ENCODE measurements at places on chromosomes 5 and 9.

DNA sequence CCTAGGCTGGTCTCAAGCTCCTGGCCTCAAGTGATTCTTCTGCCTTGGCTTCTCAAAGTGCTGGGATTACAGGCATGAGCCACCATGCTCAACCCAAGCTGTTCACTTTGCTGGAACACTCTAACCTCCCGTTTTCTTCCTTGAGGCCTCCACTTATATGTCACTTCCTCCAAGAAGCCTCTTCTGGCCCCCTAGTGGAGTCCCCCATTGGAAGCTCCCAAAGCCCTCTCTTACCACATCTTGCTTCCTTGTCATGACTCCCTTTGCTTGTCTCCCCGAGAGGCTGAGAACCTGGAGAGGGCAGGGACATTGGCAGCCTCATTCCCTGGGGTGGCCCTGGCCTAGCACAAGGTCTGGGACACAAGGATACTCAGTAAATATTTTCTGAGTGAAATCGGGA is 80.8 kb downstream of the PDE6A start:
- DNase-seq, result no peak

- no peak for DNase-seq
Observed at GRCh38 chr9:114685951-114686350, 4.0 kb upstream of the TEX48 start.

- no peak for DNase-seq
Observed at GRCh38 chr5:161545344-161546094, 1.0 kb downstream of the GABRB2 start.

DNA sequence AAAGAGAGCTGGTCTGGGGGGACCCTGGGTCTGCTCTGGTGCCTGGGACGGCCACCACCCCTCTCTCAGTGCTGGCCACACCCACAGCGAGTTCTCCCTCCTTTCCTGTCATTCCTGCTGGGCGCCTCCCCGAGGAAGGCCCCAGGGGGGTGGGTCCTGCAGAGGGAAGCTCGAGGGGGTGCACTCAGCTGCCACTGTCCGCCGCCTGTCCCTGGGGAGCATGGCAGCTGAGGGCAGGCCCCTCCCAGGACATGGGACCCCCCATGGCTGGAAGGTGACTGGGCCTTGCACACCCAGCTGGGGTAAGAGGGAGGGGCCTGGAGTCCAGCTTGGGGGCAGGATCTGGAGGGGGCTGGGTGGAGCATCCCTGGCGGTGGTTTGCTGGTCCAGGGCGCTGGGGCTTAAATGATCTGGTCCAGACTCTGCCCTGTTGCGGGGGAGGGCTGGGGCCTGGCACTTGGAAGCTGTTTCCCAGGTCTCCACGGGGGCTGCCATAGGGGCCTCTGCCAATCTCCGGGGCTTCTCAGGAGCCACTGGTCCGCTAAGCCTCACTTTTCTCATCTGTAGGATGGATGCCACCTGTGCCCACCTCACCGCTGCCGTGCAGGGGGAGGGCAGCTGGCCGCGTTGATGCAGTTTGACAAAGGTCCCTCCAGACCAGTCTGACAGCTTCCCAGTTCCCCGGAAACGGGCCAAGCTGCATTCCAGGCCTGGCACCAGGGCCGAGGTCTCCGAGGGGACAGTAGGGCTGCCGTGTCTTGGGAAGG is 6.0 kb upstream of the SLC2A6 start:
- DNase-seq, result no peak

GRCh38 chr9:110153431-110153830 is 54.5 kb downstream of the C9orf152 start:
- DNase-seq, result no peak

GRCh38 chr5:6750142-6750840 is 37.1 kb downstream of the TENT4A start:
- DNase-seq, result no peak

DNA sequence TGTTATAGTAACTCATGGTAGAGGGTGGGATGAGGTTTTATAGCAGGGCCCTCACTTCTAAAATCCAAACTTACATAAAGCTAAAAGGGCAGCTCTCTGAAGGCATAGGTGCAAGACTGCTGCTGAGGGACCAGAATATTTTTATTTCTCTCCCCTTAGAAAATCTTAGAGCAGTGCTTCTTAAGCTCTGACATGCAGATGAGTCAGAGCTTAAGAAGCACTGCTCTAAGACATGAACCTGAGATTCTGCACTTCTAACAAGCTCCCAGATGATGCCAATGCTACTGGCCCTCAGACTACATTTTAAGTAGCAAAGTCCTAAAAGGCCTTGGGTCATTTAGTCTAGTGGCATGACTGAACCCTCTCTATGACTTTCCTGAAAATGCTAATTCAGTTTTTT is 97.6 kb upstream of the SPRY4 start:
- no peak for DNase-seq

- DNase-seq, result peak; percentile 12
Observed at GRCh38 chr9:99076483-99077171, 28.3 kb upstream of the TGFBR1 start.

DNA sequence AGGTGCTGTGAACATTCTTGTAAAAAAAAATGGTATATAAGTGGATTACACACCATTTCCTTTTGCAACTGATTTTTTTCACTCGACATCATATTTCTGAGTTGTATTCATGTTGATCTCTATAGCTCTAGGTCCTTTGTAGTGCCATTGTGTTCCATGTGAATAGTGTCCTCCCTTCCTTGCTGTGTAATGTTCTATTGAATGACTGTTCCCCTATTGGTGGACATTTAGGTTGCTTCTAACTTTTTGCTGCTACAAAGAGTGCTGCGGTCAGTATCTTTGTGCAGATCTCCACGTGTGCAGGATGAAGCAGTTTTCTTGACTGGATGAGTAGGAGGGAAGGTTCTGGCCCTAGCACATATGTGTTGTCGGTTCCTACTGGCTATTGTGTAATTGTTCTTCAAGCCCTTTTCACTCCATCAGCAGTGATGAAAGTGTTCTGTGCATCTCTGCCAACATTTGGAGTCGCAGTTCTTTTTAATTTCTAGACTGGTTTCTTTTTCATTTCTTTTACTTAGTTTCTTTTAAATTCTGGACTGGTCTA is 20.2 kb downstream of the DAB2IP start:
- DNase-seq, result no peak

DNA sequence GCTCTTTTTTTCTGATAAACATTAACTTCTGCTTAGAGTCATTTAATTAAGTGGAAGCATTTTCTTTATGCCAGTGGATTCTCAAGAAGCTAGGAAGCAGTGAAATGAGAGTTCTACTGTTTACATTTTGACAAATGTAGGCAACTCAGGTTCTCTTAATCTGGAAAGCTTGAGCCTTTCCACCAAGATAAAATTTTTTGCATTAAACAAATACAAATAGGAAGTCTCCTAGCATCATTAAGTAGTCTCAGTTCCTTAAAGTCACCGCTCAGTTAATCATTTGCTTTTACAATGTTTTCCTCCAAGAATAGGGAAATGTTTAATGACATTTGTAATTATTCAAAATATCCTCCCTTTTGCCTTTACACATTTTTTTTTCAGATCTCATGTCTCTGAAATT is 290.4 kb upstream of the PDE4D start:
- DNase-seq, result no peak

DNA sequence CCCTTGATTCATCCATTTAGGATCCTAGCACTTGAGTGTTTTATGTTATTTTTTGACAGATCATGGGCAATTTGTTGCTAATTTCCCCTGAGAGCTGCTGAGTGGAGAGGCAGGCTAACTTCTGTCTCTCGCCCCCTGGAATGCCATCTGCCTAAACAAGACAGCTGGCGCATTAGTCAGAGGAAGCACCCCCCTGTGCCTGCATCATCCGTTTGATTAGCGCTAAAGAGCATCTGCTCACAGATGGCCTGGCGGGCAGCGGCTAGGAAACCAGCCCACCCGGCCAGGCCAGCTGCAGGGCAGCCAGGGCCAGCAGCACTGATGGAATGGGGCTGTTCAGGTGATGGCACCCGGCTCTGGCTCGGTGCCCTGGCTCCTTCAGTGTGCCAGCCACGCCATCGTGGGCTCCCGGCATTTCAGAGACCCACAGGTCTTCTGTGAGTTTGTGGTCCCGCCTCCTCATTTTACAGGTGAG is 22.9 kb upstream of the ASS1 start:
- no peak for DNase-seq

- DNase-seq, result no peak
Observed at GRCh38 chr5:141778683-141779082, 96.7 kb upstream of the ARAP3 start.

- DNase-seq, result no peak
Observed at GRCh38 chr9:70054521-70054920, 10.9 kb downstream of the MAMDC2 start.

GRCh38 chr5:134447815-134448520 is 36.3 kb upstream of the CDKN2AIPNL start:
- DNase-seq, result no peak

DNA sequence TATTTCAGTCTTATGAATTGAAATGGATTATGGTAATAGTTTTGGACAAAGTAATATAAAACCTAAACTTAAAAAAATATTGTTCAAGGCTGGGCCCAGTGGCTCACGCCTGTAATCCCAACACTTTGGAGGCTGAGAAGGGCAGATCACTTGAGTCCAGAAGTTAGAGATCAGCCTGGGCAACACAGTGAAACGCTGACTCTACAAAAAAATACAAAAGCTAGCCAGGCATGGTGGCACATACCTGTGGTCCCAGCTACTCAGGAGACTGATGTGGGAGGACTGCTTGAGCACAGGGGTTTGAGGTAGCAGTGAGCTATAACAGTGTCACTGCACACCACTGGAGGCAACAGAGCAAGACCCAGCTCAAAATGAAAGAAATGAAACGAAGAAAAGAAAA is 81.9 kb downstream of the SCAI start:
- no peak for DNase-seq

DNA sequence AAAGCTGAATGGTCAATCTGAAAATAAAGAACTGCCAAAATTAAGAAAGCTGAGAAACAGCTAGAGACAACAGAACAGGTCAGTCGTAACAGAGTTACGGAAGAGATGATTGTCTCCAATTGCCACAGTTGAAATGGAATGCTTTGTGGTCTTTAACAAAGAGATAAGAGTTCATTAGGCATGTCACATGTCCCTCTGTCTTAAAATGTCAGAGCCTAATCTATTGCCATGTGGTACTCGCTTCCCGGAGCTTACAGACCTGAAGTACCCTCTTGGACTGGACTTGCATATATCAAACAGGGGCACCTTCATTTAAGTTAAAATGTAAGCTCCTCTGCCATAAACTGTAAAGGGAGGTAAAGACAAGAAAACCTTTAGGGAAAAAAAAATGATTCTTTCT is 19.7 kb downstream of the TTC39B start:
- no peak for DNase-seq

- peak; percentile 74 for DNase-seq
Observed at GRCh38 chr9:121071756-121072421, 2.9 kb upstream of the CNTRL start.

- DNase-seq, result no peak
Observed at GRCh38 chr9:137555179-137555578, 3.5 kb downstream of the MRPL41 start.

- DNase-seq, result no peak
Observed at GRCh38 chr5:130337179-130337888, 433.1 kb downstream of the CHSY3 start.

DNA sequence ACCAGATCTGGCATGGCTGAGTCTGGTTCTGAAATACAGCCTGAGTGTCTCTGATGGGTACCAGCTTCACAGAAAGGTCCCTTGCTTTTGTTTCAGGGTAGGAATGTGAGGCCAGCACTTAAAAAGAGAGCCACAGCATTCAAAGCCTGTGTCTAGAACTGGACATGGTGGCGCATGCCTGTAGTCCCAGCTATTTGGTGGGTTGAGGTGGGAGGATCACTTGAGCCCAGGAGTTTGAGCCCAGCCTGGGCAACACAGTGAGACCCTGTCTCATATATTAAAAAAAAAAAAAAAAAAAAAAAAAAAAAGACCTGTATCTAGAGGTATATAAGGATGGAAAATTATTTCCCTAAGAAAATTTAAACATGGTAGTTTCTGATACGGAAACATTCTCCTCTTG is 202.3 kb downstream of the GAPVD1 start:
- DNase-seq, result no peak

DNA sequence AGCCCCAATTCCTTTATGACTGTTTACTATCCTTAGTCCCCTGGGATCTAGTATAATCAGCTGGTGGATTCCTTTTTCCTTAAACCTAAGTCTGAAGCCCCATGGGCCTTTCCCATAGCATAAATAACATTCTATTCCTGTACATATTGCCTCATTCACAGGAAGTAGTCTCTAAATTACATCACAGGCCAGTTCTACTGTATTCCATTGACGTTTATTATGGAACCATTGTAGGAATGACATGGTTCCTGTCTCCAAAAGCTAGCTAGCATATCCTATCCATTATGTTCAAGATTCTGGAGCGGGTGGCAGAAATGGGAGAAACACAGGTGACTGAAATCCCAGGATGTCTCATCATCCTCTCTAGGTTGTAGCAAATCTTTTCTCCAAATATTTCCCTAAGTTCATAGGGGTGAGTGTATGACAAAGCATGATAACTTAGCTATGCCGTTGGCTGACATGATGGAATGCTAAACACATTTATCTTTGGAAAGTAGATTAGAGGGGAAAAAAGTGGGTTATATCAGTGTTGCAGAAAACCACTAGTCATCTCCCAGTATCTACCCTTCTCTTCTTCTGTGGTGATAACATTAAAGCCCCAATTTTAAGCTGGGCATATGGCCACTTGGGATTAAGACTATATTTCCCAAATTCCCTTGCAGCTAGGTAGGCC is 140.1 kb downstream of the FGF1 start:
- DNase-seq, result no peak

GRCh38 chr5:13278811-13279210 is 665.7 kb downstream of the DNAH5 start:
- DNase-seq, result no peak

GRCh38 chr5:4662756-4663155 is 477.4 kb upstream of the ADAMTS16 start:
- no peak for DNase-seq

- DNase-seq, result no peak
Observed at GRCh38 chr5:67617051-67617450, 420.5 kb upstream of the CD180 start.

GRCh38 chr5:108078345-108078744 is 303.6 kb downstream of the FBXL17 start:
- no peak for DNase-seq

GRCh38 chr9:78439190-78439865 is 142.4 kb downstream of the PSAT1 start:
- peak; percentile 85 for DNase-seq

DNA sequence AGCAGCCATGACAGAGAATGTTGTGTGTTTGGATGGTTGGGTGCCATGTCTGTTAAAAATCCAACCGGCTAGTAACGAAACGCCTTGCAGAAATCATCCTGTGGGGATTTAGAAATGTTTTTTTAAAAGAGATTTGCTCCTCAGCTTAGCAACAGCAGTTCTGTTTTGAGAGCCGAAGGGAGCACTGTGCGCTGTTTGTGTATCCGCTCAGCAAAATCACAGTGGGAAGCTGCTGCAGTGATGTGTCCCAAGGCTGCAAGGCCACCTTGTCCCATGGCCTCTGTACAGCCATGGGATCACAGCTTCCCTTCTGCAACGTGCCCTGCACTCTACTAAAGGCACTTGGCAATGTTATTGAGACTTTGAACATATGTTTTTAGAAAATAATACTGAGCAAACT is 40.9 kb downstream of the TRIO start:
- DNase-seq, result no peak

DNA sequence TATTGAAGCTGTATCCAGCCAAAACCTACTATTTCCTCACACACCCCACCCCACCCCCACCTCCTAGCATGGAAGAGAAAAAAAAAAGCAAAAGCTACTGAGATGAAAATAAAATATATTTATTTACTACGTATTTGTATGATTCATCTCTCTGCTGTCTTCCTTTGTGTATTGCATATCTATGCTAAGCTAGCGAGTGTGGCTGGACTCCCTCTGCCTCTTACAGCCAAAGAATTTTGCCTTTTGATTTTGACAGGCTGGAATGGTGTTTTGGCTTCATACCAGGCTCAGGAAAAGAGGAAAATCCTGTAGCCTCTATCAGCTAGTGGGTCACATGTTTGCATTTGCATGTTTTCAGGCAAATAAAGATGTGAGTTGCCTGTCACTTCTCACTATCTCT is 2.2 kb downstream of the ABLIM3 start:
- DNase-seq, result no peak
